ENCODE measurements at places on chromosomes 7 and 10.

GRCh38 chr10:71713135-71714030 lies 6.2 kb downstream of the C10orf105 start:
- no peak overlapping the region for H3K27ac ChIP-seq
- H3K36me3 ChIP-seq, result no peaks in the 10 kb centered on the region
- H3K27me3 ChIP-seq, result peaks cover 4% of the 10 kb centered on the region
- H3K4me1 ChIP-seq, result peaks cover 7% of the 10 kb centered on the region

DNA sequence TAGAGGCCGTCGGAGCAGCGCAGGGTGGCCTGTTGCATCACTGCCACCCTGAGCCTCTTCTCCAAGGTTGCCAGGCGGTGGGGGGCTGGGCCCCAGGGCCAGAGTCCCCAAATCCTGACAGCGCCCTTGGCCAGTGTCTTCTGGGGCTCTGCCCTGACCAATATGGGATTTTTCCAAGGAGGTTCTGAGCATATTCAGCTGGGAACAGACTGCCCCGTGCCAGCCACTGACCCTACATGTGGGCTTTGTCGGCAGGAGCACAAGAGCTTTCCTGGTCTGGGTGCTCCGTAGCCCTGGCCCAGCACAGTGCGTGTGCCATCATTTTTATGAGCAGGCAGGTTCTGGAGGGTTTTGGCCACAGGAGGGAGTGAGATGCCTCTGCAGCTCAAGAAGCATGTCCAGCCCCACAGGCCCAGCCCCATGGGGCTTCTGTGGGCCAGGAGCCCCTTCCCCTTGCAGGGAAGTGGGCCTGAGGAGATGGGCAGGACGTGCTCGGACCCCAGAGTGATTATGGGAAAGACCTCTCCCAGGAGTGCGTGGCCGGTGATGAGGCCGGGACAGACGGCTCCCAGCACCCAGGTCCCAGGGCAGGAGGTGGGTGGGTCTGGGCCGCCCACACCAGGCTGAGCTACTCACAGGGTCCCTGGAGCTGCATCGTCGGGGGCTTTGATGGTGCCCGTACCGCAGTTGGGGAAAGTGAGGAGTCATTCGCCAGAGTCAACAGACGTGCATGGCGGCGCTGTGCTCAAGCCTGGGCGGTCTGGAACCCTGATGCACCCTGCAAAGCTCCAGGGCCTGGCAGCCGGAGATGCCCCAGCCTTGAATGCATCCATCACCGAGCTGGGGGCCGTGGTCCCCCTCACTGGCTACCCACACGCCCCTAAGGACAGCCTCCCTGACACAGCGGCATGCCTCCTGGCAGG lies 66.6 kb downstream of the PWWP2B start:
- no peak for DNase-seq
- no peak overlapping the region for H3K4me3 ChIP-seq
- H3K36me3 ChIP-seq, result no peaks in the 10 kb centered on the region

DNA sequence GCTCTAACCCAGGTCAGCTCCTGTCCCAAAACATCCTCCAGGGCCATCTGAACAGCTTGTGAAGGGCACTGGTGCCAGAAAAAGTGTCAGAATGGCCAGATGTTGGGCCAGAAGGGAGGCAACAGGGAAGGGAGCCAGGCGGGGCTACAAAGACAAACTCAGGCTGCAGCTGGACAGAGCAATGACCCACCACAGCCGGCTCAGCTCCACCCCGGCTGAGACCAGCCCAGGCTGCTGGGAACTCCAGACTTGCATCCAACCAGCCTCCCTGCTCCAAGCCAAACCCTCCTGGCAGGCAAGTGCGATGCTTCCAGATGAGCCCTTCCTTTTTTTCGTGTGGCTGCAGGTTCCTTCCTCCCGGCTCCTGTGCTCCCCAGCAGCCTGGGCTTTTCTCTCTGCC lies 466.9 kb downstream of the PTPRN2 start:
- no peak overlapping the region for H3K27ac ChIP-seq
- H3K4me3 ChIP-seq, result no peak overlapping the region
- DNase-seq, result no peak
- no peaks in the 10 kb centered on the region for H3K36me3 ChIP-seq
- no peaks in the 10 kb centered on the region for H3K4me1 ChIP-seq
- no peaks in the 10 kb centered on the region for H3K27me3 ChIP-seq

DNA sequence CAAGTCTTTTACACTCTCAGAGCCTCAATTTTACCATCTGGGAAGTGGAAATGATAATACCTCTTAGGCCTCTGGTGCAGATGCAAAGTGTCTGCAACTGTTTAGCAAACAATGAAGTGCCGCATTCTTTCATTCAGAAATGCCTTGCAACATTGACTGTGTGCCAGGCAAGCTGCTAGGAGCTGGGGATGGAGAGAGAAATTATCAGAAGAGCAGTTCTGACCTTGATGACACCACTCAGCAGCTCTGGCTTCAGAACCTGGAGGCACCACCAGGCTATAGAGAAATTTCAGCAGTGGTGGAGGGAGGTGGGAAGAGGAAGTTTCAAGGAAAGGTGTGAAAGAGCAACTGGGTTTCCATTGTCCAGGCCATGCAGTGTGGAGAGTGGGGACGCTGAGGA lies 78.1 kb upstream of the HABP2 start:
- H3K27me3 ChIP-seq, result no peaks in the 10 kb centered on the region

- no peak overlapping the region for H3K4me3 ChIP-seq
- no peaks in the 10 kb centered on the region for H3K27me3 ChIP-seq
- H3K36me3 ChIP-seq, result no peaks in the 10 kb centered on the region
- peaks cover 11% of the 10 kb centered on the region for H3K4me1 ChIP-seq
- DNase-seq, result peak; percentile 52
These were observed 40.8 kb upstream of the HSPA12A start for GRCh38 chr10:116783011-116783655.

DNA sequence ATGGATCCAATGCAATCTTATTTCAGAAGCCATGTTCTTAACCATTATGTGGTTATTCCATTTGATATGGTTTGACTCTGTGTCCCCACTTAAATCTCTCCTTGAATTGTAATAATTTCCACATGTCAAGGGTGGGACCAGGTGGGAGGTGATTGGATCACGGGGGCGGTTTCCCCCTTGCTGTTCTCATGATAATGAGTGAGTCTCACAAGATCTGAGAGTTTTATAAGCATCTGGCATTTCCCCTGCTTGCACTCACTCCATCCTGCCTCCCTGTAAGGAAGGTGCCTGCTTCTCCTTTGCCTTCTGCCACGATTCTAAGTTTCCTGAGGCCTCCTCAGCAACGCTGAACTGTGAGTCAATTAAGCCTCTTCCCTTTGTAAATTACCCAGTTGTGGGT lies 32.0 kb upstream of the TSPAN13 start:
- no peak for DNase-seq
- no peaks in the 10 kb centered on the region for H3K36me3 ChIP-seq
- no peaks in the 10 kb centered on the region for H3K27me3 ChIP-seq
- no peak overlapping the region for H3K27ac ChIP-seq
- no peaks in the 10 kb centered on the region for H3K4me1 ChIP-seq
- no peak overlapping the region for H3K4me3 ChIP-seq

GRCh38 chr10:69397972-69398371 lies 18.7 kb downstream of the TACR2 start:
- H3K36me3 ChIP-seq, result peaks cover 12% of the 10 kb centered on the region
- no peak overlapping the region for H3K27ac ChIP-seq
- DNase-seq, result no peak
- no peak overlapping the region for H3K4me3 ChIP-seq
- H3K27me3 ChIP-seq, result no peaks in the 10 kb centered on the region
- H3K4me1 ChIP-seq, result no peaks in the 10 kb centered on the region

- no peak for DNase-seq
- no peaks in the 10 kb centered on the region for H3K27me3 ChIP-seq
- no peak overlapping the region for H3K27ac ChIP-seq
- no peaks in the 10 kb centered on the region for H3K36me3 ChIP-seq
These were observed 36.9 kb upstream of the IKZF1 start for GRCh38 chr7:50267525-50268041.

DNA sequence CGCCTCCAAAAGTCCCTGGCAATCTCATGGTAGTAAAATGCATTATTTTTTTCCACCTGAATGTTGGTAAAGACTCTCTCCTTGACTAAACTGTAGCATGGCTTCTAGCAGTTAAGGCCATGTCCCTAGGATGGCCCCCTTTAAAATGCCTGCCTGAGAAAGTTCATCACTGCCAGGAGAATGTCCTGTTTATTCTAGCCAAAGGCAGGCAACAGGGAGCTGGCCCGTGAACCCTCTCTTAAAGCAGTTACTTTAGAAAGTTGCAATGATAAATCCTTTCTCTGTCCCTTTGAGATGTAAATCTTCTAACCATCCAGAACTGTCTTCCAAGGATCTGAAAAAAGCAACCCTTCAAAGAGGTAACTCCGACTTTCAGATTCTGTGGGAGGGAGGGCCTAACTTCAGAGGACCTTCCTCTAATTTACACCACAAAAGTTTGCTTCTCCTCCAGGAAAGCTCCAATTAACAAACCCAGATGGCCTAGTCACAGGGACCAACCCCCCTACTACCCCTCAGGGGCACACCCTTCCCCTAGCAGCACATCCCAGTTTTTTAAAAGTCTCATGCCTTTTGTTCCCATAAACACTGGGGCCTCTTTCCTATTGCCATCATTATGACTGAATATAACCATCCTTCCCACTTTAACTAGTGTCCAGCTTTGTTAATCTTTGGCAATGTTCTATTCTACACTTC lies 5.5 kb downstream of the DNTT start:
- H3K4me1 ChIP-seq, result no peaks in the 10 kb centered on the region
- no peak overlapping the region for H3K4me3 ChIP-seq
- no peaks in the 10 kb centered on the region for H3K36me3 ChIP-seq
- H3K27ac ChIP-seq, result no peak overlapping the region
- DNase-seq, result no peak
- H3K27me3 ChIP-seq, result peaks cover 4% of the 10 kb centered on the region

DNA sequence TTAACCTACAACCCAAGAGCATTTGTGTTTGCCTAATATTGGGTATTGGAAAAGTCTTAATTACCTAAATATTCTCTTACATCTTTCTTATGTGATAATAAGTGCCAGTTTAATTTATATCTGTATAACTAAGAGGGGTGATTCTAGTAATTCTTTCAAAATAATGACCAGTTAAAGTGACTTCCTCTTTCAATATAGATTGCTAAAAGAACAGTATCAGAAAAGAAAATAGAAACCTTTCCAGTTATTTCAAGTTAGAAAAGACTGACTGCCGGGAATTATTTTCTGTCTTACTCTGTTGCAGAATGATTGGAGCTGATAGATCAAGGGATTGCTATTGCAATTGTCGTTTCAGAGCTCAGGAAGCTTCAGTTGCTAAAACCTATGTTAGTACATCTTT lies 525.0 kb upstream of the SEMA3D start:
- no peaks in the 10 kb centered on the region for H3K4me1 ChIP-seq
- DNase-seq, result no peak
- H3K27ac ChIP-seq, result no peak overlapping the region
- no peak overlapping the region for H3K4me3 ChIP-seq
- H3K36me3 ChIP-seq, result no peaks in the 10 kb centered on the region
- peaks cover 3% of the 10 kb centered on the region for H3K27me3 ChIP-seq

- H3K36me3 ChIP-seq, result no peaks in the 10 kb centered on the region
- no peaks in the 10 kb centered on the region for H3K4me1 ChIP-seq
- DNase-seq, result no peak
- no peak overlapping the region for H3K27ac ChIP-seq
These were observed 76.4 kb downstream of the NEURL1 start for GRCh38 chr10:103569896-103570295.

DNA sequence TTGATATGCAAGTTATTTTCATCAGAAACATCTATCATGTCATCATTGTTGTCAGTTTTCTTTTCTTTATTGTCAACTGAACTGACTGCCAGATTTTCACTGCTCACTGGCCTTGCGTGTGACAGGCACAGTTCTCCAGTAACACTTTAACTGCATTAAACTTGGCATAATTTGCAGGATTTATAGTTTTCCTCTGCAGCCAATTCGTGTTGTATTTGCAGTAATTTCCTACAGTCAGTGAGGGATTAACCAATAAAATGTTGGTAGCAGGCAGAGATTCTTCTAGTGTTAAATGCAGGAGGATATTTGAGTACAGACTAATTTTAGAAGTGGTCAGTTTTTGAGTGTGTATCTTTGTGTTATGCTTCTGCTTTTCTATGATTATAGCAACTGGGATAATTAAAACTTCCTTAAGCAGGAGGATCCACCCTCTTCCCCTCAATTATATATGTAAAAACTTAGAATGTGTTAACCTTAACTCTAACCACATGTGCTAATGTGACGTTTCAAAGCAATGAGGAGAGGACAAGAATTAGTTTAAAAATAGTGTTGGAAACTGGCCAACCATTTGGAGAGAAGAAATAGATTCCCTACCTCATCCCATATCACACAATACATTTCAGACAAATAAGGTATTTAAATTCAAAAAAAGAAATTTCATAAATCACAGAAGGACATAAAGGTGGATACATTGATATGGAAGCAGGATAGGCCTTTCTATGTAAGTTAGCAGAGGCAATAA lies 365.5 kb upstream of the BMPER start:
- H3K4me3 ChIP-seq, result no peak overlapping the region
- no peak for DNase-seq
- H3K36me3 ChIP-seq, result no peaks in the 10 kb centered on the region
- H3K4me1 ChIP-seq, result no peaks in the 10 kb centered on the region

DNA sequence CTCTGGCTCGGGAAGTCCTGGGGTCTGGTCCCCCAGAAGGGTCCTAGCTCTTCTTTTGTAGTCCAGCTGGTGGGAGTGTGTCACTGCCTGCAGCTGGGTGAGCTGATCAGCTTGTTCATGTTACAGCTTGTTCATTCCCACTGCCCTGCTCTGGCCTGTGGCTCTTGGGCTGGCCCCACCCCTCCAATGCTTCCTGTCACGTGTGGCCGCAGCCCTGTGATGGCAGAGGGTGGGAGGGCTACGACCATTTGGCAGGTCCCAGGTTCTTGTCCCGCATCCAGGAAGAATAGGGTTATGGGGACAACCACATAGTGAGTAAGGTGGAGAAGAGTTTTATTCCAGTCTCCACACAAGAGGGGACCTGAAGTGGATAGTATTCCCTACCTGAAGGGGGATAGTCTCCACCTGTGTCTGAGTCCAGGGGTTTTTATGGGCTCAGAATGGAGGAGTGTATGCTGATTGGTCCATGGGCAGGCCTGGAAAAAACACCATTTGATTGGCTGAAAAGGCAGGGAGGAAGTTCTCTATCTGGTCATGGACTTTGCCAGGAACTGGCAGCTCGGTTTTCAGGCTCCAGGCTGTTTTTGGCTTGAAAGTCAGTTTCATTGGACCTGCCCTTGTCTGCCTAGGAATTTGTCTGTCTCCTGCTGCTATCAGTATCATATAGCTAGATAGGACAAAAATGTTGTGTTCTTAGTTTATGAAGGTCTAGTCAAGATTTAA lies 13.1 kb downstream of the SDHAF3 start:
- H3K27me3 ChIP-seq, result no peaks in the 10 kb centered on the region
- H3K27ac ChIP-seq, result no peak overlapping the region
- DNase-seq, result no peak
- H3K4me1 ChIP-seq, result no peaks in the 10 kb centered on the region
- no peaks in the 10 kb centered on the region for H3K36me3 ChIP-seq

Data from astrocyte (in vitro differentiated cells and primary cell).